Activated CD4-positive, CD25-positive, alpha-beta regulatory T cell treated with anti-CD3 and anti-CD28 coated beads, Interleukin-2, amount 50 U/mL, for 24 hours (primary cell): ENCODE measurements at places on chromosomes 7 and 10.

DNA sequence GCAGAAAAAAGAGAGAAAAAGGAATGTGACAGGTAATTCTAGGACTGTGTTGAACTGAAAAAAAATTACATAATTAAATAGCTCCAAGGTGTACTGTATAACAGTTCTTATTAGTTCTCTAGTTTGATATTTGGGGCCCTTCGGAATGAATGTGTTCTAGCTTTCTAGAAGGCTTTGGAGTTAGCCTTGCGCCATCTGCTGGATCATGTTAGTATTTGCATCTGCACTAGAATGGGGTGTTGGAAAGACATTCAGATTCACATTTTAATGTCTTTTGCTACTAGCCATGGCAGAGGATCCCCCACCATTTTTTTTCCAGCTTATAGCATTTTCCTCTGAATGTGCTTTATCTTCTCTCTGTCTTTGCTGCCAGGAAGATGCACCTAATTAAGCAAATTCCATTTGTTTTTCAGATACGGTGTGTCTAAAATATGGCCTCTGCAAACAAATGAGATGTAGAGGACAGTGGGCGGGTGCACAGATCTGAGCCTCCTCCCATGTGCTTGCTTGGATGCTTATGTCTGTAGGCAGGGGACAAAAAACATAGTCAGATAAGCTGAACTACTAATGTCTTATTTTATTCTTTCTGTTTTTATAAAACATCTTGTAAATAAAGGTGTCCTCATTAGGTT, 238.5 kb downstream of the PHF14 start:
- ATAC-seq: peak; percentile 41

- no peak for ATAC-seq
Observed at GRCh38 chr7:25565949-25566348, 337.7 kb upstream of the NPVF start.

DNA sequence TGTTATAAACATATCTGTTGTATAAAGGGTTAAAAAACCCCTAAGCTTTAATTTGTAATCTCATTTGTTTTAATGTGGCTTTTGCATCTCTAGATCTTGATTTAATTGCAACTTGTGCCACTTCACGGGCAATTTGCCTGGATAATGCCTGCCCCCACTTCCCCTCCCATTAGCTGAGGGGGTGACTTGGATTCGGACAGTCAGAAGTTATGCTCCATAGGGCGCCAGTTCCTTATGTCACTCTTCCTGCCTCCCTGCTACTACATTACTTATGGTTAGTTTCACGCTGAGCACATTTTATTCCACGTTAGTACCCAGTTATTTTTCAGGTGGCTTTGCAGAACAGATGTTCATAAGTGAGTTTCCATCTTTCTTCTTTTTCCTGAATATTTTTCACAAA, 1015.2 kb upstream of the PHF14 start:
- ATAC-seq: no peak

- ATAC-seq: no peak
Observed at GRCh38 chr7:3102159-3102558, 58.5 kb upstream of the CARD11 start.

DNA sequence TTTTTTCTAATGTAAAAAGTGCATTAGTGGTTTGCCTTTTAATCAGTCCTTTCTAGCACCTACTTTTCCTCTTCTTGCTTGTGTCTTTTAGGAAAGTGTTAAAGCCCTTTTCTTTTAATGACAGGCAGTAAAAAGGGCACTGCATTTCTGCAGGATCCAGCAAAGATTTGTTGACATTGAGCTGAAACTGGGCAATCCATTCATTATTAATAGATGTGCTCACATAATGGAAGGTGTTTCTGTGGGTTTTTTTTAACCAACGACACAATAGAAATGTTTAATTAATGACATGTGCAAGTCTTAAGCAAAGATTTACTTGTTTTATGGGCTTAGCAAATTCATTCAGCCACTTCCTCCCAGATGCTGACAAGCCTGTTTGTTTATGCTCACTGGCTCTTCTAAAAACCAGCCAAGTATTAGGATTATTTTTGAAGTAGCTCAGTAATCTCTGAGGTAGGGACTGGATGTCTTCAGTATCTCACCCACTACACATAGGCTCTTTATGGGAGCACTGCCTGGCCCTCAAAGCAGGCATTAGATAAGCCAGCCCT, 1201.1 kb downstream of the SORCS1 start:
- ATAC-seq: no peak

- ATAC-seq: no peak
Observed at GRCh38 chr7:103150192-103150591, 1.3 kb upstream of the NAPEPLD start.

DNA sequence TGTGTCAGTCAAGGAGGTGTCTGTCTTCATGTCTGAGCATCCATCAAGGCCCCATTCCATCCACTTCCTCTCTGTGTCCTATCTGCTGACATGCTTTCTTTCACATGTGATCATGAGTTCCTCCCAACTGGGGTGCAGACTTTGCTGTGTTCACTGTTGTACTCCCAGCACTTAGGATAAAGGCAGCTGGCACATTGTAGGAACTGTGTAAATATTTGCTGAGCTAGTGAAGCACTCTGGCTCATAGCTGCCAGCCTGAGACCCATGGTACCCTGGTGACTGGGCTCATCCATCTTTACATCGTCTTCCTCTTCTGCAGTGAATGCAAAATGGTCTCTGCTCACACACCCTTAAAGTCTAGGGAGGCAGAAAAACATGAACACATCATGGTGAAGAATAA, 242.2 kb upstream of the IGFBP3 start:
- ATAC-seq: no peak

GRCh38 chr10:21740989-21741388, 207.0 kb downstream of the MLLT10 start:
- peak; percentile 84 for ATAC-seq

GRCh38 chr7:40711706-40712105, 576.9 kb downstream of the SUGCT start:
- no peak for ATAC-seq

- no peak for ATAC-seq
Observed at GRCh38 chr10:107859065-107859464, 694.6 kb upstream of the SORCS1 start.

GRCh38 chr7:44914992-44915607, 29.8 kb upstream of the PURB start:
- ATAC-seq: peak; percentile 100

DNA sequence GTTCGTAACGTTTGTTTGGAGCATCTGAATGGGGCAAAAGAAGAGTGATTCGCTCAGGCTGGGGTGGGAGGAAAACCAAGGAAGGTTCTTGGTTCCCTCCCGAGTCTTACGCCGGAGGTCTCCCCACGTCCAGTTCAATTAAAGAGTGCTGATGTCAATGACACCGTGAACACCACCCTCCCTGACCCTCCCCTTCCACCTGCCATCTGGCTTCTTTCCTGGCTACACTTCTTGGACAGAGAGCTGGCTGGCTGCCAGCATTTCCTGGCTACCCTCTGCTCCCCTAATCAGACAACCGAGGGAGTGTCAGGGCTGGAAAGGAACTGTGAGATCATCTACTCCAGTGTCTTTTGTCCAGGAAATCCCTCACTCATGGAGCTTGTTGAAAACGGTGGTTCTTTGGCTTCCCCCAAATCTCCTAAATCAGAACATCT, 24.1 kb upstream of the FFAR4 start:
- no peak for ATAC-seq

- no peak for ATAC-seq
Observed at GRCh38 chr7:95028683-95029082, 121.3 kb downstream of the PPP1R9A start.

DNA sequence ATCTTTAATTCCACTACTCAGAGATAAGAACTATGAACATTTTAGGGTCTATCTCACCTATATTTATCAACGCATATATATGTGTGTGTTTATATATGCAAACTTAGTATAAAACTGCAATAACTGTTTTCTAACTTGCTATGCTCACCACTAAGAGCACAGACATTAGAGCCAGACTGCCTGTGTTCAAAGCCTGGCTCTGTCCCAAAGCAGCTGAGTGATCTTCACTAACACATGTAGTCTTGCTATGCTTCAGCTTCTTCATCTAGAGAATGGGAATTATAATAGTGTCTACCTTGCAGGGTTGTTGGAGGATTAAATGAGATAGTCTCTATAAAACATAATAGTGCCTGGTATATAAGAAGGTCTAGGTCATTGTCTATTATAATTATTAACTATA, 165.5 kb downstream of the MAGI2 start:
- ATAC-seq: no peak

DNA sequence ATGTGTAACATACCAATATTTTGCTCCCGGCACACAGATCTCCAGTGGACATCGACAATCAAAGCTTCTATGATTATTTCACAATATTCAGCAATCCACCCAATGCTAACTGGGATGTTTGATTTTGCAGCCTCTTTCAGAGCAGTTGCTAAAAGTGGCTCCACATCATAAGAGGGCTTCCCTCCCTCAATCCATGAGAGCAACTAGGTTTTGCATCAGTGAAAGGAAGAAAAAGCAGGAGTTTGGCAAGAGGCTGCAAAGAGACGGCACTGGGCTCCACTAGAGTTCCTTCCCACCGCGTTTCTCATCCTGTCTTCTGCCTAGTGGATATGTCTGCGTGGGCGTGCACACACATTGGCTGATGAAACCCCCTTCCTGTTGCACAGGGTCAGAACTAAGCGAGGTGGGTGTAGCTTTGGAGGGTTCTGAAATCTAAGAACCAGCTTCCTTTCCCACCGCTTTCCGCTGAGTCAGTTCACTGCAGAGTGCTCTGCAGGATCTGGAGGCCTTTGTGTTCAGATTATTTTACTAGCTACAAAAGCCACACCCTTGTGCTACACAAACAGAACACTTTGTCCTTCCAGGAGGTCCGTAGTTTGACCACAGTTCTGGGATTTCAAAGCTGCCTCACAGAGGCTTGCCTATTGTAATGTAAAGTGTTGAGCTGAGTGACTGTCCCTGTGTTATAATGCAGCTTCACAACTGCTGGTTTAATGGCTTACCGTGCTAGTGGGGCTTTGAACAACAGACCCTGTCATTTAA, 28.1 kb downstream of the ARL4A start:
- peak; percentile 39 for ATAC-seq

DNA sequence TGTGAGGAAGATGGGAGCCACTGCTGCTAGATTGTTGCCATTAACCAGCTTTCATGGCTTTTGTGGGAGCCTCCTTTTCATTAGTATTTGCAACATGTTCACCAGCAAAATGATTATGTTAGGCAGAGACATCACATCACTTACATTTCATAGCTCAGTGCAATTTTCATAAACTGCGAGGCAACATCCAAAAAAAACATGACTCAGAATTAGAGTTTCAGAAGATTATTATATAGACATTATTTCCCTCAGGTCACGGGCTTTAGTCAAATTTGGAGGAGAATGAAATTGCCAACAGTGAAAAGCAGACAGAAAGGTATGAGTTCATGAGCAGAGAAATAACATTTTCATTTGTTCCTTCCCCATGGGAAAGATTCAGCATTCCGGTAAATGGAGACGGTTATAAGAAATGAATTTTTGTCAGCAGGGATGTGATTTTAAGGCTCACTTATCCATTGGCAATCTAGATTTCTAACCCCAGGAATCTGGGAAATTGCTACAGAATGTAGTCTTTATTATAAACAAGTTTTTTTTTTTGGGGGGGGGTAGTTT, 573.2 kb downstream of the AUTS2 start:
- no peak for ATAC-seq

DNA sequence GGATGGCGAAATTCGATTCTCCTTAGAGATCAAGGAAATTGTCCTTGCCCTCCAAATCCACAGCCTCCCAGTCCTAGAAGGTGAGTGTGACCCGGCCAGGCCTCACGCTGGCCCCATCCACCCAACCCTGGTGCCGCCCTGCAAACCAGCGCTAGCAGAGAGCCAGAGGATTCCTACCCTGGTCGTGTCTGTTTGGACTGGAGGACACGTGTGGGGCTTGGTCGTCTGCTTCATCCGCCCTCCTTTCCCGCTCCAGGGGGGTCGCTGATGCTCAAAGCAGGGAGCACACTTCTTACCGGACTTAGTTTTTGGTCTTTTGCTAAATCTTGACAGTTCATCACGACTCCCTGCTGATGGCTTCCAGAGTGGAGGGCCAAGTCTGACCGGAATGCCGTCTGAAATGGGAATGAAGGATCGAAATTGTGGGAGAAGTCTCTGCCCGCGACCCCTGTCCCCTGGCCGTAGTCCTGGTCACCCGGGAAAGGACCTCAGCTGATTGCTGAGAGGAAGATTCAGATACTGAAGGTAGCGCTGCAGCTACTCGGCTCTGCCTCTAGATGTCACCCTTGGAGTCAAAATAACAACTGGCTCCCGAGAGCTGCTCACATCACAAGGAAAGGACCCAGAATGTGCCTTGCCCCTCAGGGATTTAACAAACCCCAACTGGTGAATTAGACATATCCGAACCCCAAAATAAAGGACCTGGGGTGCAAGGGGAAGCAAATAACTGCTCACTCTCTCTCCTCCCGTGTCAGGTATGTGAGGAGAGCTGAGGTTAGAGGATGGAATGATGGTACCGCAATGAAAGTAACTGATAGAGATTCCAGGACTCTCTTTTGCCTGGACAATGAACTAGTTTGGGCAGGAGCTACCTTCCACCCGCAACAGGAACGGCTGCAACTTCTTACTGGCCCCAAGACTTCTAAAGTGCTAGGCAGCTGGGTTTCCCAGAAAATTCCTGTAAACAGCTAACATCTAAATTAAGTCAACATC, 23.5 kb upstream of the ORC5 start:
- ATAC-seq: peak; percentile 48

- ATAC-seq: no peak
Observed at GRCh38 chr10:30748152-30748973, 118.8 kb upstream of the LYZL2 start.

GRCh38 chr10:62268399-62269114, at the start of gene RTKN2:
Gene RTKN2, minus strand, starts transcription at chr10:62268844. Its CDS starts 234 bp downstream, at chr10:62268610.
- ATAC-seq: peak; percentile 87

DNA sequence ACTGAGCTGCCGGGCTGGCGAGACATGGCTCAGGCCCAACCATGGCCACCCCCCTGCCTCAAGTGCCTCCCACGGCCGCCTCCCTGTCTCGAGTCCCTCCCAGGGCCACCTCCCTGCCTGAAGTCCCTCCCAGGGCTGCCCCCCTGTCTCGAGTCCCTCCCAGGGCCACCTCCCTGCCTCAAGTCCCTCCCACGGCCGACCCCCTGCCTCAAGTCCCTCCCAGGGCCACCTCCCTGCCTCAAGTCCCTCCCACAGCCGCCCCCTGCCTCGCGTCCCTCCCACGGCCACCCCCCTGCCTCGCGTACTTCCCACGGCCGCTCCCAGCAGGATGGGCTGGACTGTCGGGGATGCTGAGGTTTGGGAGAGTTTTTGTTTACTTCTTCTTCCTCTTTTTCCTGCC, 462.5 kb downstream of the PTPRN2 start:
- ATAC-seq: no peak

DNA sequence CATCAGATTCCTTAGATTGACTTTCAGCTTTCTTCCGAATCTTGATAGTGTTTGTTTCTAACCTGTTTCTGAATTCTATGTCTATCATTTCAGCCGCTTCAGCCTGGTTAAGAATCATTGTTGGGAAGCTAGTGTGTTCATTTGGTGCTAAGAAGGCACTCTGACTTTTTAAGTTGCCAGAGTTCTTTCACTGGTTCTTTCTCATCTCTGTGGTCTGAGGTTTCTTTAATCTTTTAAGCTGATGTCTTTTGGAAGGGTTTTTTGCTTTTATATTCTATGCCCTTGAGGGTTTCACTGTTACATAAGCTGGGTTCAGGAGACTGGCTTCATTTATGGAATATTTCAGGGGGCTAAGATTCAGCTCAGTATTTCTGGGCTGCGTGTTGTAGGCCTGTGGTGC, 104.5 kb upstream of the PRSS58 start:
- no peak for ATAC-seq
